ENCODE measurements at places on chromosomes 3 and 15.

- DNase-seq = peak; percentile 25
Measured at GRCh38 chr3:46208167-46208704, at the start of gene CCR1. Gene CCR1 (minus strand): TSS chr3:46208313. CDS start chr3:46204313, 4,000 bp downstream.

- no peak for DNase-seq
Measured at GRCh38 chr3:156702367-156702766, 28.0 kb downstream of the TIPARP start.

DNA sequence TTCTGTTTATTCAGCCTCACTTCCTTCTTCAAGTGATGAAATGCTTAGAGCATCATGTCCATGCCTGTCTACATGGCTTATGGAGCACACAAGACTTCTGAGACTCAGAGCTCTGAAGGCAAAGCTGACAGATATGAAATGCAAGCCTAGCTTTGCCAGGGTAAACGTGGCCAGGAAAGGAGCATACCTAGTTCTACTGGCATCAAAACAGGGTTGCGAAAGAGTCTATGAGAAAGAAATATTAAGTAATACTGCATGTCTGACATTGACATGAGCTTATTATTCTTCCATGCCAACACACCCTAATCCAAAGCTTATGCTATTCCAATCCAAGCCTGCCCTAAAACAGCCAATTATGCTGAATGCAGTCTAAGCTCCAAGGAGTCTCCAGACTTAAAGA, 391.5 kb downstream of the ERC2 start:
- DNase-seq = no peak

- DNase-seq = no peak
Measured at GRCh38 chr15:98785807-98786621, 137.7 kb downstream of the IGF1R start.

GRCh38 chr15:37891766-37892368, 42.6 kb upstream of the TMCO5A start:
- peak; percentile 18 for DNase-seq
